SW480 (cell line): ENCODE measurements at places on chromosomes 7 and 10.

DNA sequence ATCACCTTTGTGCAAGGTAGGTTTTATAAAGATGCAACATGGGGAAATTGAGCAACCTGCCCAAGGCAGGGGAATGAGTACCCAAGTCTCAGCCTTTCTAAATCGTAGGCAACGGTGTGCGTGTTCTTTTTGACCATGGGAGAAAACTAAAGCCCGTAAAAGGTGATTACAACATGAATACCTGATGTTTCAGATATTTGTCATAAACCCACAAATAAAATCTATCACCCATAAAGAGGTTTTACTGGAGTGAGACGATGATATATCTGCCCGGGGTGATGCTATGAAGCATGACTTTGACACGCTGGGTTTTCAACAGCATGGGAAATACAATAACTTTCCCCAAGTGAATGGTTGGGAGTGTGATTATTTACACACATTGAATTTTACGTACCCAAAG, 406.3 kb upstream of the KLF6 start:
- DNase-seq, result no peak

- DNase-seq, result no peak
These were observed 348.9 kb downstream of the ATRNL1 start for GRCh38 chr10:115441907-115442545.

DNA sequence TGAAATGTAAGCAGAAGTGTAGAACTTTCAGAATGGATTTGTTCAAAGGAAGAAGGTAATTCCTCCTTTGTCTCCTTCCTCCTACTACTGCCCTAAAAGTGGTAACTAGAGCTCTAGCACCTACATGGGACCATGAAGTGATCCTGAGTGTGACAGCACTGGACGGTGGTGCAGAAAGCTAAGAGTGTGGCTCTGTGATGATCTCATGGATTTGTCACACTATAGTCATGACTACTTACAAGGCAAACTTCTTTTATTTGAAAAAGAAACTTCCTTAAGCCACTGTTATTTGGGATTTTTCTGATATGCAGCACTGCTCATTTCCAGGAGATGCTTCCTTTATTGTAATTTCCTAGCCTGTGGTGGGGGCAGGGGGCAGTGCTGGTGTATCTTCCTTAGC, 5.8 kb upstream of the FHIP2A start:
- DNase-seq, result no peak

GRCh38 chr7:147980826-147981813, 609.4 kb upstream of the C7orf33 start:
- no peak for DNase-seq

DNA sequence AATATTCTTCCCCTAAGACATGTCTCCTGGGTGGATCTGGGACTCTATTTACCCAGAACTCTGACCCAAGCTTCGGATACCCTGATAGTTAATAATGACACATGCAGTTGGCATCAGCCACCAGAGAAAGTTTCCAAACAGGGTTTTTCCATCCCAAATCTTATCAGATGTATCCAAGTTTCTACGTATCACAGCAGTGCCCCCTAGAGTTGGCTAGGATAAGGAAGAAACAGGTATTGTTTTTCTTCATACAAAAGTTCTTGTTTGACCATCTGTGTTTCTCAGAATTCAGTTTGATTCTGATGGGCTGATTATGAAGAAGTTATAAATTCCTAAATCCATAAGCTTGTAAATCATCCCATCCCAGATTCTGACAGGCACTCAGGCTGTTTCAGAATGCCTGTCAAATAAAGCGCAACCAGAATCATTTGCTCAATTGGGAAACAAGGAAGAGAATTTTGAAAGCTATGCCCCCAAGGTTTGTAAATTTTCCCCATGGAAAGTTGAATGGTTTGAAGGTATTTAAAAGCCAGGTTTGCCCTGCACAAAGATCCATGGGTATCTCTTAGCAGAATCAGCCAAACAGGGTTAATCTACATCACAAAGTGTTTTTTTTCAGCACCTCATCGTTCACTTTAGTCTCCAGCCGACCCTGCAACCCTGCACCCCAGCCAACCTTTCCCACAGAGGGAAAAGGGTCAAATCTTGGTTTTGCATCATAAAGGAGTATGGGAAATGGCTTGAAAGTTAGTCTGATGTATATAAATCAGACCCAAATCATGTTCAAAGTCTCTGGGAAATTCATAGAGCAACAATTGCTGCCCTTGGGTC, 47.4 kb downstream of the NRAP start:
- no peak for DNase-seq
